Naive B cell (primary cell): ENCODE measurements at places on chromosomes 12 and 14. TPM values are rescaled to one million over a fixed set of nuclear protein-coding genes. Genes with fewer than 3 reads are reported as not detected.

PTPRO gene
- 11.6 TPM for polyA plus RNA-seq

SERPINA1 gene
- 9.5 TPM for polyA plus RNA-seq

SSPN gene
- polyA plus RNA-seq, result 5.9 TPM

ZFHX2 gene
- polyA plus RNA-seq, result 0.04 TPM

LRFN5 gene
- not detected for polyA plus RNA-seq

MYH6 gene
- polyA plus RNA-seq, result not detected

TOMM20L gene
- polyA plus RNA-seq, result not detected

TBX3 gene
- not detected for polyA plus RNA-seq

CLEC2A gene
- polyA plus RNA-seq, result not detected

ZBTB1 gene
- polyA plus RNA-seq, result 87.0 TPM

LPCAT3 gene
- 14.4 TPM for polyA plus RNA-seq

SLC38A4 gene
- not detected for polyA plus RNA-seq

KERA gene
- polyA plus RNA-seq, result not detected

GLIPR1L2 gene
- polyA plus RNA-seq, result 0.59 TPM

RTL1 gene
- polyA plus RNA-seq, result not detected

CPSF6 gene
- 59.0 TPM for polyA plus RNA-seq

LALBA gene
- not detected for polyA plus RNA-seq

B3GNT4 gene
- 0.84 TPM for polyA plus RNA-seq

CCDC196 gene
- not detected for polyA plus RNA-seq

LETMD1 gene
- polyA plus RNA-seq, result 17.9 TPM

GYS2 gene
- polyA plus RNA-seq, result not detected

NGB gene
- not detected for polyA plus RNA-seq

OR6C2 gene
- polyA plus RNA-seq, result not detected

ATXN2 gene
- 19.2 TPM for polyA plus RNA-seq

AICDA gene
- 0.79 TPM for polyA plus RNA-seq

PPM1H gene
- not detected for polyA plus RNA-seq

CLEC4E gene
- 0.35 TPM for polyA plus RNA-seq

IQSEC3 gene
- polyA plus RNA-seq, result not detected

RASSF9 gene
- polyA plus RNA-seq, result not detected

RNASE1 gene
- polyA plus RNA-seq, result not detected

OR6C74 gene
- not detected for polyA plus RNA-seq

TAS2R10 gene
- not detected for polyA plus RNA-seq

CCND2 gene
- 16.7 TPM for polyA plus RNA-seq

PAX9 gene
- polyA plus RNA-seq, result not detected

PLBD1 gene
- 5.3 TPM for polyA plus RNA-seq

NUAK1 gene
- not detected for polyA plus RNA-seq

RPAP3 gene
- 47.8 TPM for polyA plus RNA-seq
